ENCODE measurements at places on chromosomes 6 and 20. TPM values are rescaled to one million over a fixed set of nuclear protein-coding genes. Genes with fewer than 3 reads are reported as not detected.

DNA sequence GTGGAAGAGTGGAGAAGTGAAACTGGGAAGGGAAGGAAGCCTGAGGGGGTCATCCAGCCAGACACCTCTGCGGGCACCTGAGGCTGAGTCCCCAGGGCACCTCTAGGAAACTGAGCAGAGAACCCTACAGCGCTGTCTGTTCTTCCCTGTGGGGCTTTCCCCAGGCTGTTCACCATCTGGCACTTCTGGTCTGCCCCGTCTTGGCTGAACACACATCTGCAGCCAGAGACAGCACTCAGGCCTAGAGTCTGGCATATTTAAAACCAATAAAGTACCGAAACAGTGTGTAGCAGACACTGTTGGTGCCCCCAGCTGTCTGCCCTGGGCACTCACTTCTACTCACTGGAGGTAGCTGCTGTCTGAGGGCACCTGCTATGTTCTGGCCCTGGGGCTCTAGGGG lies 9.4 kb upstream of the ARFGEF2 start:
- no peak for DNase-seq
- no peak overlapping the region for H3K4me3 ChIP-seq
- peaks cover 2% of the 10 kb centered on the region for H3K4me1 ChIP-seq
- peaks cover 3% of the 10 kb centered on the region for H3K27me3 ChIP-seq
- H3K36me3 ChIP-seq: peaks cover 2% of the 10 kb centered on the region

Gene TP53TG5
- total RNA-seq: not detected

DNA sequence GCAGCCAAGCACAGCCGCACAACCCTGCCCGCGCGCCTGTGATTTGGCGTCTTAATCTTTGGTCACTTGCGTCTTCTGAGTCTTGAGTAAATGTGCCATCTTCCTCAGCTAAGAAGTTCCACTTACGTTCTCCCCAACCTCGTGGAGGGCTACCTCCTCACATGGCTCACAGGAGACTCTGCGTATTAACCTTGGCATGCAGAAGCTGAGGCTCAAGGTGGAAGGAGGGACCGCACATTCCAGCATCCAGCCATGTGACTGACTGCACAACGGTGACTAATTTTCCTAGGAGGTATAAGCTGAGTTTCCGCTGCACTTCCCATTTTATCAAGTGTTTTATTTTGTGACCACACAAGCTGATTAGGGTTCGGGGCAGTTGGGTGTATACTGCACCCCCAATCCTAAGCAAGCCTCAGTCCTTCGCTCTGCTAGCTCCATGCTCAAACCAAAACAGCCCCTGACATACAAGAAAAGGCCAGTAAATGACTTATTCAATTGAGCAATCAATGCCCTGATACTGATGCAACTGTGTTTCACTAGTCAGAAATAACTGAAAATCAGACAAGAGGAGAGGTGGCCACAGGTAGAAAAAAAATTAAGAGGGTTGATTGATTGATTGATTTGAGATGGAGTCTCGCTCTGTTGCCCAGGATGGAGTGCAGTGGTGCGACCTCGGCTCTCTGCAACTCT lies 7.0 kb downstream of the BEND3 start:
- H3K27me3 ChIP-seq: no peaks in the 10 kb centered on the region
- H3K4me3 ChIP-seq: no peak overlapping the region
- no peak overlapping the region for H3K27ac ChIP-seq
- DNase-seq: no peak
- H3K4me1 ChIP-seq: peaks cover under 1% of the 10 kb centered on the region

Gene CAP2
- not detected for total RNA-seq

GRCh38 chr6:121847806-121848522 lies 412.5 kb downstream of the GJA1 start:
- DNase-seq: no peak
- H3K36me3 ChIP-seq: no peaks in the 10 kb centered on the region
- no peak overlapping the region for H3K27ac ChIP-seq
- no peaks in the 10 kb centered on the region for H3K4me1 ChIP-seq
- H3K27me3 ChIP-seq: peaks cover 2% of the 10 kb centered on the region

Gene CRISP3
- total RNA-seq: not detected

- no peak overlapping the region for H3K4me3 ChIP-seq
- no peak for DNase-seq
- peaks cover 3% of the 10 kb centered on the region for H3K4me1 ChIP-seq
- H3K27ac ChIP-seq: no peak overlapping the region
Measured at GRCh38 chr6:135658481-135658880, 160.9 kb upstream of the AHI1 start.

- no peak overlapping the region for H3K4me3 ChIP-seq
- no peak for DNase-seq
- no peaks in the 10 kb centered on the region for H3K36me3 ChIP-seq
- H3K27me3 ChIP-seq: peaks cover 2% of the 10 kb centered on the region
Measured at GRCh38 chr6:44054721-44055559, 72.3 kb downstream of the MRPL14 start.

DNA sequence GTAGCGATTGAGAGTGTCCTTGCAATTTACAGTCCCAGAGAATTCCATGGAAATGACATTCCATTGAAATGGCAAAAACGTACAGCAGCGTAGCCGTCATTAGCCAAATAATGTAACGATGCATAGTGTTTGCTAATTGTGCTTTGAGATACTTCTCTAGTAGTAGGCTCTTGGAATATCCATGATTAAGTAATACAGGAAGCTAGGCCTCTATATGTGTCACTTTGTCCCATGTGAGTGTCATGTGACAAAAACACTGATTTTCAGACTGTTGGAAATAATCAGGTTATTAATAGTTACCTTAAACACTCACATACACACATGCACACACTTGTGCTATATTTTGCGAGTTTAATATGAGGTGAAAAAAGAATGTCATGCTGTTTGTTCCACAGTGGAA lies 35.2 kb downstream of the SLX4IP start:
- no peak overlapping the region for H3K4me3 ChIP-seq
- DNase-seq: no peak
- H3K27me3 ChIP-seq: no peaks in the 10 kb centered on the region
- H3K27ac ChIP-seq: no peak overlapping the region
- H3K4me1 ChIP-seq: peaks cover 16% of the 10 kb centered on the region

GRCh38 chr20:11626551-11626950 lies 291.1 kb upstream of the BTBD3 start:
- no peak overlapping the region for H3K4me3 ChIP-seq
- no peaks in the 10 kb centered on the region for H3K27me3 ChIP-seq
- H3K4me1 ChIP-seq: no peaks in the 10 kb centered on the region
- H3K36me3 ChIP-seq: no peaks in the 10 kb centered on the region

DNA sequence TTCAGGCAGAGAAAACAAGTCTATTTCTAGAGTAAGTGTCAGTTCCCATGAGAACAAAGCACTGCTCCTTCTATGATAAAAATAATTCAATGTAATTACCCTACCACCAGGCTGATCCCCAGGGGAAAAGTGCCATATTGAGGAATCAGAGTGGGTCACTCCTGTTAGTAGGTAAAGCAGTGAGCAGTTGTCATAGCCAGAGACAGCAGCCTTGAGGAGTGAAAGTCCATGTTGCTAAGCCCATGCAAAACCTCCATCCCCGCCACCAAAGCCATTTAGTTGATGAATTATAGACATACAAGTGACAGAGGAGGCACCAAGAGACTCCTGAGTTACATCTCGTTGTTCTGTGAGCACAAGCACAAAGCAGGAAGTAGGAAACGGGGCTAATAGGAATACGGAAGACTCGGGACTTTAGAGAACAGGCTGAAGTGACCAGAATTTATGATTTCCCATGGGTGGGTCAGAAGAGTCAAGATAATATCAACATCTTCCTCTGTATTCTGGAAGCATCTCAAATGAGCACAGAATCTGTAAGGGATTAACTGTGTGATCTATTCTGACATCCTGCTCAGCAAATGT lies 197.9 kb downstream of the MAFB start:
- DNase-seq: no peak
- no peak overlapping the region for H3K27ac ChIP-seq
- H3K4me3 ChIP-seq: no peak overlapping the region
- no peaks in the 10 kb centered on the region for H3K36me3 ChIP-seq
- no peaks in the 10 kb centered on the region for H3K4me1 ChIP-seq

GRCh38 chr20:32208499-32209154 lies 947 bp downstream of the POFUT1 start:
- no peaks in the 10 kb centered on the region for H3K27me3 ChIP-seq
- H3K4me3 ChIP-seq: peak overlapping the region; percentile 99
- H3K4me1 ChIP-seq: peaks cover 51% of the 10 kb centered on the region
- peak overlapping the region; percentile 89 for H3K27ac ChIP-seq
- peaks cover 75% of the 10 kb centered on the region for H3K36me3 ChIP-seq

DNA sequence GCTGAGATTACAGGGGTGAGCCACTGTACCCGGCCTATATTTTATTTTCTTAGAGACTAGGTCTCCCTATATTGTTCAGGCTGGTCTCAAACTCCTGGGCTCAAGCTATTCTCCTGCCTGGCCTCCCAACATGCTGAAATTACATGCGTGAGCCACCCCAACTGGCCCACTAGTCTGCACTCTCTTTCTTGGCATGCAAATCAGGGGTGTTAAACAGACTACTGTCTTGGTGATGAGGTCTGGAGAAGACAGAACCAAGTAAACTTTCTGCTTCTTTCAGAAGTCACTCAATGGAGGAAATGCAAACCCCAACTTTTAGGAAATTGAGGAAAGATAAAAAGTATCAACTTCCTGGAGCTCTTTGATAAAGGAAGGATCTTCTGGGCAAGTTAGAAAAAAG lies 8.0 kb upstream of the TUBB2B start:
- H3K27me3 ChIP-seq: peaks cover 59% of the 10 kb centered on the region
- no peak for DNase-seq
- no peak overlapping the region for H3K27ac ChIP-seq
- H3K4me3 ChIP-seq: no peak overlapping the region

Gene NRSN1
- not detected for total RNA-seq

GRCh38 chr6:125722886-125723285 lies 26.5 kb upstream of the HEY2 start:
- DNase-seq: no peak
- peaks cover 12% of the 10 kb centered on the region for H3K27me3 ChIP-seq

Gene ZC2HC1B
- total RNA-seq: not detected

GRCh38 chr6:138402838-138403187 lies 1.2 kb upstream of the HEBP2 start:
- peaks cover 23% of the 10 kb centered on the region for H3K4me1 ChIP-seq
- no peak for DNase-seq
- H3K4me3 ChIP-seq: peak overlapping the region; percentile 76
- H3K36me3 ChIP-seq: peaks cover 16% of the 10 kb centered on the region
- no peaks in the 10 kb centered on the region for H3K27me3 ChIP-seq

Gene PDYN
- not detected for total RNA-seq

GRCh38 chr6:116190550-116190949 lies 63.3 kb downstream of the TSPYL4 start:
- H3K4me1 ChIP-seq: no peaks in the 10 kb centered on the region
- peaks cover 1% of the 10 kb centered on the region for H3K36me3 ChIP-seq
- H3K27me3 ChIP-seq: no peaks in the 10 kb centered on the region
- DNase-seq: no peak
- H3K4me3 ChIP-seq: no peak overlapping the region
- H3K27ac ChIP-seq: no peak overlapping the region

Gene COL9A3
- total RNA-seq: not detected

- no peak overlapping the region for H3K4me3 ChIP-seq
- no peaks in the 10 kb centered on the region for H3K4me1 ChIP-seq
- H3K27me3 ChIP-seq: peaks cover 3% of the 10 kb centered on the region
- no peaks in the 10 kb centered on the region for H3K36me3 ChIP-seq
Measured at GRCh38 chr6:170029416-170030283, 261.2 kb downstream of the DLL1 start.

Gene CNBD2
- 6.1 TPM for total RNA-seq

Gene SFT2D1
- total RNA-seq: 39.0 TPM

Gene RAET1G
- total RNA-seq: not detected

Gene ENPP5
- total RNA-seq: 0.68 TPM

GRCh38 chr6:151376440-151376839 lies 14.9 kb downstream of the ZBTB2 start:
- no peak for DNase-seq
- H3K4me3 ChIP-seq: no peak overlapping the region

DNA sequence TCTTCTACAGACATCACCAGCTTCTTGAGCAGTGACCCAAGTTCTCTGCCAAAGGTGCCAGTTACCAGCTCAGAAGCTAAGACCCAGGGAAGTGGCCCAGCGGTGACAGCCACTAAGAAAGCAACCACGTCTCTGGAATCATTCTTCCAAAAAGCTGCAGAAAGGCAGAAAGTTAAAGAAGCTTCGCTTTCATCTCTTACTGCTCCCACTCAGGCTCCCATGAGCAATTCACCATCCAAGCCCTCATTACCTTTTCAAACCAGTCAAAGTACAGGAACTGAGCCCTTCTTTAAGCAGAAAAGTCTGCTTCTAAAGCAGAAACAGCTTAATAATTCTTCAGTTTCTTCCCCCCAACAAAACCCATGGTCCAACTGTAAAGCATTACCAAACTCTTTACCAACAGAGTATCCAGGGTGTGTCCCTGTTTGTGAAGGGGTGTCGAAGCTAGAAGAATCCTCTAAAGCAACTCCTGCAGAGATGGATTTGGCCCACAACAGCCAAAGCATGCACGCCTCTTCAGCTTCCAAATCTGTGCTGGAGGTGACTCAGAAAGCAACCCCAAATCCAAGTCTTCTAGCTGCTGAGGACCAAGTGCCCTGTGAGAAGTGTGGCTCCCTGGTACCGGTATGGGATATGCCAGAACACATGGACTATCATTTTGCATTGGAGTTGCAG lies 15.2 kb downstream of the GTPBP2 start:
- H3K27me3 ChIP-seq: no peaks in the 10 kb centered on the region
- no peak overlapping the region for H3K27ac ChIP-seq

- no peak overlapping the region for H3K4me3 ChIP-seq
- H3K27ac ChIP-seq: no peak overlapping the region
- H3K4me1 ChIP-seq: no peaks in the 10 kb centered on the region
Measured at GRCh38 chr20:11989018-11989771, 71.5 kb downstream of the BTBD3 start.

GRCh38 chr6:110949679-110950285 lies 8.7 kb upstream of the GTF3C6 start:
- H3K36me3 ChIP-seq: no peaks in the 10 kb centered on the region
- DNase-seq: no peak
- no peak overlapping the region for H3K27ac ChIP-seq
- no peaks in the 10 kb centered on the region for H3K27me3 ChIP-seq
- no peak overlapping the region for H3K4me3 ChIP-seq

Gene PPP1R3D
- 3.9 TPM for total RNA-seq

DNA sequence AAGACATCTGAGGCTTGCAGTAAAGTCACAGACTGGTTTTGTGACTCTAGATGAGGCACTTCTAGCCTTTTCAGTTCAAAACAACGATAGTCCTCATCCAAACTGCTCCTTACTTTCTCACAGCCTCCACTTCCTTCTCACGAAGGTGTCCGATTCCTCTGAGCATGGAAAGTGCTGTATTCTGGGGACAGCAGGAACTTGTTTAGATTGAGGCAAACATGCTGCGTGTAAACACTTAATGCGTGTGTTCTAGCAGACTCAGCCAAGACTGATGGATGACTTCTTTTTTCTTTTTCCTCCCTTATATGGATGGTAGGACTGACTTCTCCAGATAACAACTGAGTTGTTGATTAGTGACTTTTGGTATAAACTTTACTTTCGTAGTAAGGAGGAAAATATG lies 80.2 kb upstream of the PRDM1 start:
- no peak overlapping the region for H3K27ac ChIP-seq
- H3K36me3 ChIP-seq: no peaks in the 10 kb centered on the region
- no peak overlapping the region for H3K4me3 ChIP-seq

Measured in activated CD8-positive, alpha-beta T cell treated with anti-CD3 and anti-CD28 coated beads for 36 hours (primary cell).